ENCODE measurements at places on chromosomes 6 and 20.

GRCh38 chr6:1617466-1618310, 8.0 kb downstream of the FOXC1 start:
- no peak for DNase-seq

DNA sequence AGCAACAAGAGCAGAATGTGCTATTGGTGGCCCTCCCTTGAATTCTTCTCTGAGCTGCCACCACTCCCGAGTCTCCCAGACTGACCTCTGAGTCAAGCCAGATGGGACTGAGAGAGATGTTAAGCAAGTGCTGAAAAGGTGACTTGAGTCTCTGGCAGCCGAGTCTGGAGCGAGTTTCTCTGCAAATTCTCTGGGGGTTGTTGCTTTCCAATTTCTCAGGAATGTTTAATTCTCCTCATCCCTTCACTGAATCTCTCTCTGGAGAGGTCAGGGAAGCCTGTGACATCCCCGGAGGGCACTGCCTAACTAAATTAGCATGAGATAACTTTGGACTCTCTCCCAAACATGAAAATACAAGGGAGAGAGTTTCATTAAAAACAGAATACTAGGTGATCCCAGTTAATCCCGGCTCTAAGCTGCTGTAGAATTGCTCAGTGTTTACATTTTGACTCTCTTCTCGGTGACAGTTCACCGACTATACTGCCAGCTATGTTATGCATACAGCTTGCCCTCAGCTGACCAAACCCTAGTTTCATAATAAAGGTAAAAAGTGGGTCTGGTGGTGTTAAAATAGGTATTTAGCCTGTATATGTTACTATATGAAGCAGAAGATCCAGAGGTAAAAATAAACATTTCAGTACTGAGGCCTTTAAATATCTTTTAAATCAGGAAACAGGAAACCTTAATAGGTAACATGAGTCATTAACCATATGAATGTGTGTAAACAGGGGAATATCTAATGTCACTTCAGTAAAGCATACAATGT, 157.9 kb downstream of the FOXC1 start:
- DNase-seq, result no peak

GRCh38 chr6:139161169-139161568, 26.3 kb downstream of the HECA start:
- no peak for DNase-seq

DNA sequence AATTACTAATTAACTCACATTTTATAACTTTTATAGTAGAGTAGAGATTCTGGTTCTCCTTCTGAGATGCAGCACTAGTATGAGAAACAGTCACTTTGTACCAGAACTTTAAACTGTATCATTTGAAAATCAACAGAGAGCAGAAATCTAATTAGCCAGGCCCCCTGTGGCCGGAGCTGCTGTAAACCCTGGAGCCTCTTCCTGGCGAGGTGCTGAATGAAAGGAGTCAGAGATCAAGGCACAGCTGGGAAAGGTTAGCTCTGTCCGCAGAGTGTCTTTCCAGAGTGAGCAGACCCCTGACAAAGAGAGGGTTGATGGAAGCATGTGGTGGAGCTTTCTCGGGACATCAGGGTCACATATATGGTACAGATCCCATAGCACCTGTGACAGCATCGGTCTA, 703.8 kb downstream of the RFPL4B start:
- no peak for DNase-seq

GRCh38 chr6:160167604-160168399, 46.2 kb downstream of the SLC22A1 start:
- no peak for DNase-seq

DNA sequence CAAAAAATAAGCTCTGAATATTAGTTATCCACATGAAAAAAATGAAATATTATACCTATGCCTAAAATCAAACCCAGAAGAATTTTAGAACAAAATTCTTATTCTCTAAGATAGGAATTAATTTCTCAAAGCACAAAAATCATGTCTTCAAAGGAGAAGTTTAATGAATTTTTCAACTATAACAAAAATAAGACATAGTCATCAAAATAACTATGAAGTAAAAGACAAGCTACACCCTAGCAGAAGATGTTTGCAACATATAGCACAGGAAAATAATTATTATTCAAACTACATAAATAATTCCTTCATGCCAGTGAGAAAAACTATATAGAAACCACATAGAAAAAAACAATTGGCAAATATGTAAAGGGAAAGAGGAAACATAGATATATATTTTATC, 1203.6 kb upstream of the GJE1 start:
- DNase-seq, result no peak

DNA sequence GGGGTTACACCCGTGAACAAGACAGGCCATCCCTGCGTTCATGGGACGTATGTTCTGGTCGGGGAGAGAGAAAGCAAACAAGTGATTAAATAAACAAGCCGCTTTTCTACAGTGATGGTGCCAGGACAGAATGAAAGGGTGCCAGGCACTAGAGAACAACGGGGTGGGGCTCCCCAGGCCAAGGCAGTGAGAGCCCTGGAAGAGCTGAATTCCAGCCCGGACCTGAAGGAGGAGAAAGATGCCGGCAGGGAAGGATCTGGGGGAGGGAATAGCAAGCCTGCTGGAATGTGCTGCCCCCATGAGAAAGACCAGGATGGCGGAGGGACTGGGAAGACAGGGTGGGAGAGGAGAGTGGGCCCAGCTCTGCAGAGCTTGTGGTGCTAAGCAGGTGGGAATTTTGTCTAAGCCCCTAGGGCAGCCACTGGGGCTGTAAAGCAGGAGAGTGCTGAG, 7.5 kb downstream of the SNAI1 start:
- DNase-seq, result no peak

- DNase-seq, result no peak
Observed at GRCh38 chr6:166620478-166621113, 6.5 kb downstream of the RPS6KA2 start.

- no peak for DNase-seq
Observed at GRCh38 chr6:14316651-14317386, 199.2 kb downstream of the CD83 start.

DNA sequence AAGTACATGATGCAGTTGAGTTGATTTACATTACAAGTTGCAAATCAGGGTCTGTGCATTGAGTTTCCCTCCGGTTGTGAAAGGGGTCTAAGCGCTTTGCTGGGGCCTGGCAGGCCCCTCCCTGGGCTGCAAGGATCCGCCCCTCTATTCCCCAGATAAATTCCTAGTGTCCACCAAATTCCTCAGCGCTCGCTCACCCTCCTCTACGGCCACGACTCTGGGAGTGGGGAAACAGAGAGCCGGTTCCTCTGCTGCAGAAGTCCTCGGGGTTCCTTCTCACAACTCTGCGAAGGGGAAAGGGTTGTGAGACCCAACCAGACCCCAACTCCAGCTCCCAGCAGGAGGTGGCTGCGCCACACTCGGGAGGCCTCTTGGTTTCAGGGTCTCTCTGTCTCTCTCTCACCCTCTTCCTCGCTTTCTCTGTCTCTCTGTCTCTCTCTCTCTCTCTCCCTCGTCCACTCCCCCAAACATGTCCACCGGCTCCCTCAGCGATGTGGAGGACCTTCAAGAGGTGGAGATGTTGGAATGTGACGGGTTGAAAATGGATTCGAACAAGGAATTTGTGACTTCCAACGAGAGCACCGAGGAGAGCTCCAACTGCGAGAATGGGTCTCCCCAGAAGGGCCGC, at the start of gene TCF21:
TCF21 (plus strand) TSS at position 185 of the 628 bp plus-strand sequence; CDS start at position 470, 285 bp downstream.
- no peak for DNase-seq

- DNase-seq, result no peak
Observed at GRCh38 chr6:35305117-35305516, 7.5 kb downstream of the DEF6 start.

DNA sequence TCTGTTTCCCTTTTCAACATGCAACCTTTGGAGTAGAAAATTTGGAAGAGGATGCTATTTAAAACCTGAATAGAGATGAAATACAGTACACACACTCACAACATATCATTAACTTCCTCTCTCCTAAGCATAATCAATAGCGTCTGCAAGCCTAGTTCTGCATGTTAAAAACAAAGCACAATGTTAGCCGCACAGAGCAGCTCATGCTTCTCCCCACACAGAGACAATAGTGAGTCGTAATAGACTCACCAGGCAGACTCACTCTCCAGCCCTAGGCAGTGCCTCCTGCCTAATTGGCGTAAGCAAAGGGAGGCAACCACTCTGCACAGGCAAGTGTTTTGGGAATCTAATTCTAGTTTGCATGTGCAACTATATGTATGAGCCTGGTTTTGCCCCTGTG, 45.8 kb upstream of the ARID1B start:
- peak; percentile 53 for DNase-seq

- no peak for DNase-seq
Observed at GRCh38 chr20:14855171-14855570, 517.8 kb upstream of the FLRT3 start.

DNA sequence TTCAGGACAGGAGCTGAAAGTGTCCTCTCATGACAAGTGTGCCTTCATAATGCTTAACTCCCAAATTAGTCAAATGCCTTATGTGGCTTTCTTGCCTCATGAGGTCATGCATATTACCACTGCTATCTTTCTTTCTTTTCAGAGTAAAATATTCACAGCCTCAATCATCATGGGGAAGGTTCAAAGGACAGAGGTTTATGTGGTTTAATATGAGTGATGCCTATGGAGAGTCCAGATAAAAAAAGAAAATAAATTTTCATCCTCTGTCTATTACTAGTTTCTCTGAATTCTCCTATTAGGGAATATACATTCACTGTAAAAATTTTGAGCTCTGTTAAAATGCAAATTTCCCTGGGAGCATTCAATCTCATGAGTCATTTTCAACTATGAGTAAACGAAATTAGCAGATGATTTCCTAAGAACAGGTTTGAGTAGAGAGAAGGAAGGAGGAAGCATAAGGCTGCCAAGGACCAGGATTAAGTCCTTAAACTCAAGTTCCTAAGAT, 396.9 kb upstream of the ADGRB3 start:
- no peak for DNase-seq

DNA sequence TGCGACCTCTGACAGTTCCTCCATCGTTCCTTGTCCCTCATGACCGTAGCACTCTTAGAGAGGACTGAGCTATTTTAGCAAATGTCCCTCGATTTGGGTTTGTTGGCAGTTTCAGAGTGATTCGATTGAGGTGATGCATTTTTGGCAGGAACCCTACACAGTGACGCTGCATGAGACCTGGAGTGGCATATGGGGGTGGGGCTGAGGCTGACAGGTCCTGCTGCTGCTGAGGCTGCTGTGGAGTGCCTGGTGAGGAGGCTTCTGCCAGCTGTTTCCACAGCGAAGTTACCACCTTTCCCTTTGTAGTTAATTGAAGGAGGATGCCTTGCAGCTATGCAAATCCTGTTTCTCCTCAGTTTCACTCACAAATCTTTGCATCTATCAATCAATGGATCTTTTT, 19.8 kb downstream of the PXDC1 start:
- no peak for DNase-seq

GRCh38 chr6:45650524-45651135, 272.9 kb upstream of the SUPT3H start:
- DNase-seq, result no peak

- DNase-seq, result no peak
Observed at GRCh38 chr6:134527108-134527787, 209.3 kb upstream of the SGK1 start.

DNA sequence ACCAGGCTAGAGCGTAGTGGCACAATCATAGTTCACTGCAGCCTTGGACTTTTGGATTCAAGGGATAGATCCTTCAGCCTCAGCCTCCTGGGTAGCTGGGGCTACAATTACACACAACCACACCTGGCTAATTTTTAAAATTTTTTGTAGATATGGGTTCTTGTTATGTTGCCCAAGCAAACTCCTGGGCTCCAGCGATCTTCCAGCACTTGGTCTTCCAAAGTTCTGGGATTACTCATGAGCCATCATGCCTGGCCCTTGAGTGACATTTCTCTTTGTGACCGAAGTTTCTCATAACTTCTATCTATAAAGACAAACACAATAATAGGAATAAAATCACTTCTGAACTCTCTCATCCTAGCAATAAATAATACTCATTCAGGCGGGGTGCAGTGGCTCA, 26.1 kb upstream of the GMPR start:
- no peak for DNase-seq

- DNase-seq, result no peak
Observed at GRCh38 chr6:36127462-36128016, 2.8 kb upstream of the MAPK13 start.

DNA sequence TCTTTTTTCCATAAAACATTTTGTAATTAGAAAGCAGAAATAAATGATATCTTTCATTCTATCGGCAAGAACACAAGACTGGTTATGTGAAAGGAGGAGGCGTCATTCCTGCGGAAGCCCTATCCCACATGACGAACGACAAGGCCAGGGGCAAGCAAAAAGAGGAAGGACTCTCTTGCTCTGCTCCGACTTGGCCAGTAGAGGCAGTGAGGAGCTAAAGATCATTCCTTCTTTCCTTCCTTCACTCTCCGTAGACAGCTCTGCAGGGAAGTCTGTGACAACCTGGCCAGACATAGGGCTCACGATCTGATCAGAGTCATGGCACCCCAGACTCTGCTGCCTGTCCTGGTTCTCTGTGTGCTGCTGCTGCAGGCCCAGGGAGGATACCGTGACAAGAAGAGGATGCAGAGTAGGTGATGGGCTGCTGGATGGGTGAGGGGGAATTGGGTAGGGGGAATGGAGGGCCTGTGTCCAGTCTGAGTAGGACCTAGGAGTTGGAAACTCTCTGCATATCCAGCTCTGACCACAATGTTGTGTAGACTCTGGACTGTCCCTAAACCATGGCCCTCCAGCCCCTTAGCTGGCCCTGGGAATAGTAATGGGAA, at the start of gene WFDC10A:
WFDC10A (plus strand) TSS at position 244 of the 605 bp plus-strand sequence; CDS start at position 319, 75 bp downstream.
- no peak for DNase-seq

DNA sequence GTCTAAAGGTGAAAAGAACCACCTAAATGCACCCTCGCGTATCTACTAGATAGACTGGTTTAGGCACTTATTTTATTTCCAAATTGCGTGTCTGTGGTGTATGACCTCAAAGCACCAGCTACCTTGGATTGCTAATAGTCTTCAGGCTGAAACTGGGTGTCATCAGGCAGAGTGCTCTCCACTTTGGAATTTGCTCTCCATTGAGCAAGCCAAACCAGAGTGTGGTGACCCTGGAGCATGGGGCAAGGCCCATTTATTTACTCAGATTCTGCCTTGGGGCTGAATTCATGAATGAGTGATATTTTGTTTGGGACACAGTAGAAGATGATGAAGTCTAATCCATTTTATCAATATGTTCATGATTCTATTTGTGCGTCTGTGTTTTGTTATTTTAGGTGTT, 812.8 kb upstream of the SLC35B3 start:
- no peak for DNase-seq
